ENCODE measurements at places on chromosomes 2 and 18. TPM values are rescaled to one million over a fixed set of nuclear protein-coding genes. Genes with fewer than 3 reads are reported as not detected.

The AGXT gene
- not detected for polyA plus RNA-seq

The DOK6 gene
- 21.7 TPM for polyA plus RNA-seq

The IFIH1 gene
- 5.4 TPM for polyA plus RNA-seq

The APOB gene
- 4.7 TPM for polyA plus RNA-seq

The TWIST2 gene
- 9.0 TPM for polyA plus RNA-seq

The ASNSD1 gene
- polyA plus RNA-seq: 58.5 TPM

The MAP2 gene
- polyA plus RNA-seq: 33.0 TPM

The TSPYL6 gene
- 0.21 TPM for polyA plus RNA-seq

The MOGAT1 gene
- polyA plus RNA-seq: not detected

The TTN gene
- 0.93 TPM for polyA plus RNA-seq

The MYL12B gene
- polyA plus RNA-seq: 619 TPM

The SLC4A5 gene
- polyA plus RNA-seq: 1.7 TPM

The SAG gene
- 0.05 TPM for polyA plus RNA-seq

The PDE11A gene
- 6.0 TPM for polyA plus RNA-seq

The UGT1A3 gene
- not detected for polyA plus RNA-seq

The NOL4 gene
- 2.5 TPM for polyA plus RNA-seq

The KCNF1 gene
- 1.2 TPM for polyA plus RNA-seq

The CNGA3 gene
- polyA plus RNA-seq: not detected

The CNTNAP5 gene
- 0.04 TPM for polyA plus RNA-seq

The ALPI gene
- 0.06 TPM for polyA plus RNA-seq

The TLX2 gene
- polyA plus RNA-seq: not detected

The GREB1 gene
- polyA plus RNA-seq: 12.5 TPM

The APCDD1 gene
- 113 TPM for polyA plus RNA-seq

The UBE2F gene
- 40.1 TPM for polyA plus RNA-seq

The UPP2 gene
- polyA plus RNA-seq: 5.8 TPM

The SKOR2 gene
- polyA plus RNA-seq: not detected

The UGT1A5 gene
- polyA plus RNA-seq: not detected

The PCARE gene
- 0.20 TPM for polyA plus RNA-seq

The MARCO gene
- polyA plus RNA-seq: 0.20 TPM

The SCYGR4 gene
- not detected for polyA plus RNA-seq

The CAPN14 gene
- polyA plus RNA-seq: 0.06 TPM

The RRM2 gene
- 44.8 TPM for polyA plus RNA-seq

The CFC1 gene
- polyA plus RNA-seq: not detected

The ABCG5 gene
- 0.91 TPM for polyA plus RNA-seq

The UGT1A4 gene
- not detected for polyA plus RNA-seq

The PLA2R1 gene
- polyA plus RNA-seq: 82.1 TPM

The ALKAL2 gene
- polyA plus RNA-seq: 5.8 TPM

The SERPINB4 gene
- not detected for polyA plus RNA-seq

The VIT gene
- not detected for polyA plus RNA-seq

The ANTXR1 gene
- polyA plus RNA-seq: 89.0 TPM

The SLC23A3 gene
- 22.7 TPM for polyA plus RNA-seq

The SERPINB7 gene
- 0.50 TPM for polyA plus RNA-seq

The FSHR gene
- not detected for polyA plus RNA-seq

The POTEI gene
- polyA plus RNA-seq: 0.17 TPM

The CD207 gene
- polyA plus RNA-seq: not detected

The SNORC gene
- polyA plus RNA-seq: 3.4 TPM

The RGPD4 gene
- polyA plus RNA-seq: 0.05 TPM

The SCN1A gene
- 0.17 TPM for polyA plus RNA-seq

The RGPD8 gene
- 3.5 TPM for polyA plus RNA-seq

The ZBTB7C gene
- 16.6 TPM for polyA plus RNA-seq

The PLGLB1 gene
- polyA plus RNA-seq: 6.6 TPM

The TTR gene
- polyA plus RNA-seq: 0.42 TPM

The GYPC gene
- polyA plus RNA-seq: 60.5 TPM

The EIF2AK3 gene
- polyA plus RNA-seq: 29.4 TPM

The EVX2 gene
- polyA plus RNA-seq: not detected

The RAB27B gene
- 3.6 TPM for polyA plus RNA-seq
